ENCODE measurements at places on chromosomes 4 and X. TPM values are rescaled to one million over a fixed set of nuclear protein-coding genes. Genes with fewer than 3 reads are reported as not detected.

TLR1 gene
- 12.6 TPM for total RNA-seq

ANK2 gene
- total RNA-seq: 193 TPM

PNMA6A gene
- 2.8 TPM for total RNA-seq

TLR2 gene
- 10.2 TPM for total RNA-seq

CCNA2 gene
- total RNA-seq: 18.4 TPM

LRP2BP gene
- 1.9 TPM for total RNA-seq

CD40LG gene
- total RNA-seq: 0.10 TPM

NDST4 gene
- 0.89 TPM for total RNA-seq

COX7B gene
- total RNA-seq: 231 TPM

SLC38A5 gene
- 5.9 TPM for total RNA-seq

TKTL2 gene
- total RNA-seq: not detected

TSPAN6 gene
- total RNA-seq: 29.3 TPM

MCTS1 gene
- total RNA-seq: 28.7 TPM

TRPC3 gene
- total RNA-seq: 3.1 TPM

DYNLT3 gene
- 13.7 TPM for total RNA-seq

CLCN5 gene
- 18.9 TPM for total RNA-seq

PHEX gene
- total RNA-seq: 1.5 TPM

MAGEE1 gene
- 2.0 TPM for total RNA-seq

NXF2B gene
- total RNA-seq: not detected

SOWAHB gene
- total RNA-seq: 1.7 TPM

PPP2R2C gene
- 3.0 TPM for total RNA-seq

FAT4 gene
- 77.2 TPM for total RNA-seq

BBS12 gene
- total RNA-seq: 2.8 TPM

BEX2 gene
- total RNA-seq: 7.8 TPM

SHOX gene
- total RNA-seq: not detected

ADH1B gene
- total RNA-seq: 175 TPM

CDX4 gene
- not detected for total RNA-seq

NPY2R gene
- total RNA-seq: 0.20 TPM

HTR2C gene
- total RNA-seq: not detected

PF4V1 gene
- not detected for total RNA-seq

SAGE1 gene
- not detected for total RNA-seq

FRYL gene
- total RNA-seq: 96.3 TPM

SH2D1A gene
- total RNA-seq: 0.59 TPM

MID1 gene
- total RNA-seq: 21.9 TPM

RAB40AL gene
- total RNA-seq: 0.59 TPM

TENM3 gene
- total RNA-seq: 10.2 TPM

SLC6A14 gene
- 11.2 TPM for total RNA-seq

SPANXC gene
- not detected for total RNA-seq

PAGE2 gene
- total RNA-seq: not detected

NR0B1 gene
- total RNA-seq: not detected

RBM47 gene
- 16.3 TPM for total RNA-seq

RTL9 gene
- total RNA-seq: 0.39 TPM

DDX53 gene
- total RNA-seq: not detected

TMEM47 gene
- total RNA-seq: 22.5 TPM

CLNK gene
- 0.10 TPM for total RNA-seq

ATP2B3 gene
- 0.10 TPM for total RNA-seq

SLC16A2 gene
- 7.2 TPM for total RNA-seq

ARAF gene
- total RNA-seq: 11.9 TPM

MAOB gene
- 2.5 TPM for total RNA-seq

SSX4 gene
- not detected for total RNA-seq

TBX22 gene
- not detected for total RNA-seq

TMEM185A gene
- total RNA-seq: 21.0 TPM

MYL5 gene
- total RNA-seq: 94.6 TPM

CT47A1 gene
- total RNA-seq: not detected

All from skin of body (tissue), 3 donors.